Skeletal muscle cell (primary cell): ENCODE measurements at places on chromosomes 5 and 9.
A peak's percentile ranks its signal among the peaks of the same experiment; 100 is the strongest.

DNA sequence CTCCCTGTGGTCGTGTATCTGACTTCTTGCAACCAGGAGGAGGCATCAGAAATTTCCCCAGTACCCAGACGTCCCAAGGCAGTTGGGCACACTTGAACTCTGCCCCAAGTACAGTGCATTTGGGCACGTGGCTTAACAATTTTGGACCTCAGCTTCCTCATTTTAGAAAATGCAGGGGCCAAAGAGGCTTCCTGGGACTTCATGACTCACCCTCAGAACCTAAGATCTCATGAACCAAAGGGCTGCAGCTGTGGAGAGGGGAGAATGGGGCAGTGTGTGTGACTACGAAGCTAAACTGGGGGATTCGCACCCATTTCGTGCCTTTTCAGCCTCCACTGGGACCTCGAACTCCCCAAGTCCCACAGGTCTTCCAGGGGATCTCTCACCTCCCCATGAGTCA lies 59.2 kb downstream of the SYK start:
- no peak for DNase-seq

DNA sequence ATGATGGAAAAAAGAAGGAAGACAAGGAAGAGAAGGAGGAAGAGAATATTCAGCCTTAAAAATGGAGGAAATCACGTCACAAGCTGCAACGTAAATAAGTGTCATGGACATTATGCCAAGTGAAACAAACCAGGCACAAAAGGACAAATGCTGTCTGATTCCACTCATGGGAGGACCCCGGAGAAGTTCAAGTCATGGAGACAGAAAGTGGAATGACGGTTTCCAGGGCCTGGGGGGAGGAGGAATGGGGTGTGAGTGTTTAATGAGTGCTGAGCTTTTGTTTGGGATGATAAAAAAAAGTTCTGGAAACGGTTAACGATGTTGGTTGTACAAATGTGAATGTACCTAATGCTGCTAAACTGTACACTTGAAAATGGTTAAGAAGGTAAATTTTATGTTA lies 439.5 kb downstream of the GADD45G start:
- no peak for DNase-seq

GRCh38 chr5:100634937-100635534 lies 99.9 kb downstream of the FAM174A start:
- DNase-seq, result no peak

DNA sequence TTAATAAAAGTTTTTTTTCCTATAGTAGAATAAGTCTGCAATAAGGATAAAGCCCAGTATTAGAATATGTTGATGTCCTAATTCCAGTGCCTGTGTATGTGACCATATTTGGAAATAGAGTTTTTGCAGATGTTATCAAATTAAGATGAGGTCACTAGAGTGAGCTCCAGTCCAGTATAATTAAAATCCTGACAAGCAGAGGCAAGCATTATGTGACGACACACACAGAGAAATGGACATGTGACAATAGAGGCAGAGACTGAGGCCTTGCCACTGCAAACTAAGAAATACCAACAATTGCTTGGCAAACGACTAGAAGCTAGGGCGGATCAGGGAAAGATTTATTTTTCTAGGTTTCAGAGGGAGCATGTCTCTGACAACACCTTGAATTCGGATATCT lies 216.4 kb upstream of the CYLC2 start:
- DNase-seq, result no peak

- peak; percentile 11 for DNase-seq
These were observed 29.4 kb downstream of the RAD23B start for GRCh38 chr9:107312376-107313050.

GRCh38 chr9:128282500-128282899 lies 6.4 kb downstream of the SWI5 start:
- DNase-seq, result peak; percentile 32

- no peak for DNase-seq
These were observed 36.8 kb downstream of the ROPN1L start for GRCh38 chr5:10478436-10478835.

GRCh38 chr9:107732781-107733522 lies 243.4 kb upstream of the KLF4 start:
- DNase-seq, result no peak

GRCh38 chr5:155019601-155020226 lies 6.2 kb downstream of the KIF4B start:
- DNase-seq, result no peak

GRCh38 chr5:98605426-98605825 lies 168.0 kb upstream of the RGMB start:
- no peak for DNase-seq

GRCh38 chr9:37904445-37905130 lies 661 bp upstream of the SLC25A51 start:
- DNase-seq, result no peak

- no peak for DNase-seq
These were observed 48.5 kb downstream of the PRRC2B start for GRCh38 chr9:131442351-131442750.

DNA sequence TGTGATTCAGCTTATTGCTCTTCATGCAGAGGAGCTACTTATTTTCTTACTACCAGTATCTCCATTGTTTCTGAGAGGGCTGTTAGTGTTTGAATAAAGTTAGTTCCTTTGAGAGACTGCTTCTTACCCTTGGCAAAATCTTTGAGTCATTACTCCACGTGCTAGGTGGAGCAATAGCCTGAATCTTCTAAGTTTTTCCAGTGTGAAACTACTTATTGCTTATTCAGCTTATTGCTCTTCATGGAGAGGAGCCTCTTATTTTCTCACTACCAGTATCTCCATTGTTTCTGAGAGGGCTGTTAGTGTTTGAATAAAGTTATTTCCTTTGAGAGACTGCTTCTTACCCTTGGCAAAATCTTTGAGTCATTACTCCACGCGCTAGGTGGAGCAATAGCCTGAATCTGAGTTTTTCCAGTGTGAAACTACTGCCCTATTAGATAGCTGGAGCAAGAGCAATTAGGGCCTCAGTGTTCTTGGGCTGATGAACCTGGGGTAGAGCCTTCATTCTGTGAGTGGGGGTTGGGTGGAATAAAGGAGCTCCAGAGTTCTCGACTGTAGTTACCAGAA lies 41.9 kb downstream of the GPBP1 start:
- no peak for DNase-seq

DNA sequence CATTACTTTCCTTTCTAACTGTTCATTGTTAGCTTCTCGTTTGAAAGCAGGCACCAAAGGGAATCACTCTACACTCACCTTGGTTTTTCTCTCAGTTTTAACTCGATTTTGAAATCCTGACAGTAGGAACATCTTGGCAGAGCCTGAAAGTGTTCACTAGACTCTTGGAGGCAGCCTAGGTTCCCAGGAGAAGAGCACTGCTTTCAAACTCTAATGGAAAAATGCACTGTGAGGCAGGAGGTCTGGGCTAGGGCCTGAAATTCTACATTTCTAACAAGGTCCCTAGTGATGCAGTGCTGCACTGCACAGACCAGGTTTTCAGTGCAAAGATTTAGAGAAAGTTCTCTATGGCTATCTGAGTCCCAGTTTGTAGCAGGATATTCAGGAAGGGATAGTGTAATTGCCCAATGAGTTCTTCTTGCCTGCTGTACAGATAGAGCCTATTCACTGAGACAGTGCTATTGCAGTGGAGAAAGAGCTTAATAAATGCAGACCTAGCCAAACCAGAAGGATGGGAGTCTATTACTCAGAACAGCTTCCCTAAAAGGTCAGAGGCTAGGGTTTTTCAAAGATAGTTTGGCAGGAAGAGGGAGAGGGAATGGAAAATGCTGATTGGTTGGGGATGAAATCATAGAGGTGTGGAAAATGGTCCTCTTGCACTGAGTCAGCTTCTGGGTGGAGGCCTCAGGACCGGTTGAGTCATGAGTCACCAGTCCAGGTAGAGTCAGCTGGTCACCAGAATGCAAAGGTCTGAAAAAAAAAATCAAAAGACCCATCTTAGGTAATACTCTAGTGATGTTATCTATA lies 153.9 kb downstream of the GPBP1 start:
- DNase-seq, result no peak

- DNase-seq, result no peak
These were observed 2171.9 kb upstream of the WWC1 start for GRCh38 chr5:166119506-166119905.

DNA sequence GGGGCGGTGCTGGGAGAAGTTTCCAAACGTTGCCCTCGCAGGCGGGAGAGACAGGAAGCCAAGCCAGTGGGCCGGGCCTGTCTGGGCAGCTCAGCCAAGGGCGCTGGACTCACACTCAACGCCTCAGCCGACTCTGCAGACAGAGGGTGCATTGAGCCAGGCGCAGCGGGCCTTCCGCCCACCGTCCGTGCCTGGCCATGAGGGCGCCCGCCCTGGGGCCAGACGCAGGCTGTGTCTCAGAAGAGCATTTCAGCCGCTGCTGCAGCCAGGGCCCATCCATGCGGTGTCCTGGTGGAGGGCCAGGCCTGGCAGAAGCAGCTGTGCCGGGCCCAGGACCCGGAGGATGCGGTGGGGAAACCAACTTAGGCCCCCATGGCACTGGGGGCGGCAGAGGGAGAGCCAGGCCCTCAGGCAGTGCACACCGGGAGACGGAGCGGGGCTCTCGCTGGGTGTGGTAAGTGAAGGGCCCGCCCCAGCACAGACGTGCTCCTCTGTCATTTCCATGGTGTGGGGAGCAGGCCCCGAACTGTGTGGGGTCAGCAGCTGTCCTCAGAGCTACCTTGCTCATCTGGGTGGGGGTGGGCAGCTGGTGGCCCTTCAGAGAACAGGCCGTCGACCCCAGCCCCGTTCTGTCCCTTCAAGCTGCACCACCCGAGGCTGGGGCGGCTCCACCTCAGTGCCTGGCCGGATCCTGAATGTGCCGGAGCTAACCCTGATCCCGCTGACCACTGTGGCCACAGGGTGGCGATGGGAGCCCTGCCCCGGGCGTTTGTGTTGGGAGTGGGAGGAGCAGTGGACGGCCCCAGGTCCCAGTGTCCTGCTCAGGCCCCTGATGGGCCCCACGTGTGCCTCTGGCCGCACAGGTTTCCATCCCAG lies 18.0 kb downstream of the DNLZ start:
- no peak for DNase-seq

- DNase-seq, result no peak
These were observed 100.8 kb upstream of the RANBP3L start for GRCh38 chr5:36402512-36402906.

- no peak for DNase-seq
These were observed 78.4 kb upstream of the IL6ST start for GRCh38 chr5:56072863-56073766.

DNA sequence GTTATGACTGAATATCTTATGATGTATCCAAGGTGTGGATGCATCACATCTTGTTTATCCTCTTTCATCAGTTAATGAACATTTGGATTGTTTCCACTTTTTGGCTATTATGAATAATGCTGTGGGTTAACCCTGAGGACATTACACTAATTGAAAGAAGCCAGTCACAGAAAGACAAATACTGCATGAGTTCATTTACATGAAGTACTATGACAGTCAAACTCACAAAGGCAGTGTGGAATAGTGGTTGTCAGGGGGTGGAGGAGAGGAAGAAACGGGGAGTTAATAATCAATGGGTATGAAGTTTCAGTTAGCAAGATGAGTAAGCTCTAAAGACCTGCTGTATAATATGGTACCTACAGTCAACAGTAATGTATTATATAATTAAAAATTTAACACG lies 409.4 kb upstream of the CTNND2 start:
- no peak for DNase-seq

DNA sequence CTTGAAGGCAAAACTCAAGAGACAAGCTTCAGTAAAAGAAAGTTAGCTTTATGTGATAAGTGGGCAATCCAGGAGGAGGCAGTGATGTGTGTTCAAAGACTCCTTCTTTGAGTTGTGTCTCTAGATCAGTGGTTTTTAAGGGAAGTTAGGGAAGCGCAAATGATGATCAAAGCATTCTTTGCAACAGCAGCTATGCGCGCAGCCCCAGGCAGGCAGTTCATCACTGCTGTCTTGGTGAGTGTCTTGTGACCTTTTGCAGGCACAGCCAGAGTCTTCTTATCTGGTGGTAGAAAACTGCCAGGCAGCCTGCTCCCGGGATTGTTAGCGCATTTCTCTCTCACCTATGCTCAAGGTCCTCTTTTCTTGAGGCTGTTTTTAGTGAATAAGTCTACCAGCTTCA lies 40.3 kb upstream of the CLK4 start:
- DNase-seq, result no peak

DNA sequence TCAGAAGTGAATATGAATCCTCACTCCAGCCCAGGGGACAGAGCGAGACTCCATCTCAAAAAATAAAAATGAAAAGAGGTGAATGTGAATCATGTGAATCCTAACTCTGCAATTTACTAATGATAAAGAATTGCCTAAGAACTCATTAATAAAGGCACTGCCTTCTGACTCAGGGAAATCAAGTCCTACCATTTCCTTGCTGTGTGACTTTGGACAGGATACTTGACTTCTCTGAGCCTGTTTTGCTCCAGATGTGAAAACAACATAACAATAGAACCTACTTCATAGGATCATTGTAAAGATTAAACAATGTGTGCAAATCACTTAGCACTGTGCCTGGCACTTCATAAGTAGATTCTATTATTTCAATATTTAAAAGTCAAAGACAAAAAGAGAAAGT lies 15.1 kb upstream of the PWWP2A start:
- no peak for DNase-seq

GRCh38 chr9:132474253-132474652 lies 64.2 kb downstream of the CFAP77 start:
- DNase-seq, result no peak

DNA sequence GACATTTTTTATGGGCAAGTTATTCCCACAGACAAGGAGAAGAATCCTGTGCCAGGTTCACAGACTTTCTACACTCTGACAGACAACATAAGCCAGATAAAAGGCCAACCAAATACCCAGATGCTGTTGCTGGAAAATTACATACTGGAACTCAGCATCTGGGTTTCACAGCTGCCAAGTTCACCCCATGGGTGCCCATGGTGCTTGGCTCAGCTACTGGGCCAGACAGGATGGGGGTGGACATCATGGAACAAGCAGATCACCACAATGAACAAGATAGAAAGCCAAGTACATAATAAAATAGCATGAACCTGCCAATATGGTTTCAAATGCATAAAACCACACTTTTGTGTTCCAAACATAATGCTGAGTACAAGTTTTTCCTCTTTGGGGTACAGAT lies 999.8 kb downstream of the NR2F1-AS1 start:
- no peak for DNase-seq

DNA sequence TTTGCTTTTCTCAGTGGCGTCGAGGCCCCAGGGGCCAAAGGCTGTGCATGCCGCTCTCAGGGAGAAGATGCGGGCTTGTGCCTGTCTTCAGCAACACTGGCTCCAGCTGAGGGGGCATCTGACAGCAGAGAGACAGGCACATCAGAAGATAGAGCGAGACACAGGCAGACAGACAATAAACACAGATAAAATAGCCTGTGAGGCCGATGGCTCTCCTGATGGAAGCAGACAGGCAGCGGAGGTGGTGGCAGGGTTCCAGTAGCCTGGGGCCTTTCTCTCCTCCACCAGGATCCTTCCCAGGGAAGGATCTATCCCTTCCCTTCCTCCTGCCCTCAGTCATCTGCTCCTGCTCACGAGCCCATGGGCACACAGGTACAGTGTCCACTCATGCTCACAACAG lies 16.6 kb upstream of the UNC5A start:
- no peak for DNase-seq

DNA sequence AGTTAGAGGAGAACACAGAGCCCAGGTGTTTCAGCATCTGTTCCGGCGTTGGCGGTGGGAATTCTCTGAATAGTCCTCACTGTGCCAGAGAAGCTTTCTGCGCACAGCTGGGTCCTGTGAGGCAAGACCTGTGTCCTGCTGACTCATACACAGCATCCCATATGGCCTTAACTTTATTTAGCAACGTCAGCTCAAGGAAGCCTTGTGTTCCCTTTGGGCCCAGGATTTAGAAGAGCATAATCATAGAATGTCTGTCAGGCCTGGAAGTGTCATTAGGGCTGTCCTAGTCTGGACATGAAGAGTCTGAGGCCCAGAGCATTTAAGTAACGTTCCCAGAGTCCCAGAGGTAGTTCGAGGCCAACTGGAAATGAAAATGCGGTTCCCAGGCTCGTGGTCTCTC lies 188.6 kb upstream of the DMRT1 start:
- DNase-seq, result peak; percentile 49
